ENCODE measurements at places on chromosomes 1 and 21.

DNA sequence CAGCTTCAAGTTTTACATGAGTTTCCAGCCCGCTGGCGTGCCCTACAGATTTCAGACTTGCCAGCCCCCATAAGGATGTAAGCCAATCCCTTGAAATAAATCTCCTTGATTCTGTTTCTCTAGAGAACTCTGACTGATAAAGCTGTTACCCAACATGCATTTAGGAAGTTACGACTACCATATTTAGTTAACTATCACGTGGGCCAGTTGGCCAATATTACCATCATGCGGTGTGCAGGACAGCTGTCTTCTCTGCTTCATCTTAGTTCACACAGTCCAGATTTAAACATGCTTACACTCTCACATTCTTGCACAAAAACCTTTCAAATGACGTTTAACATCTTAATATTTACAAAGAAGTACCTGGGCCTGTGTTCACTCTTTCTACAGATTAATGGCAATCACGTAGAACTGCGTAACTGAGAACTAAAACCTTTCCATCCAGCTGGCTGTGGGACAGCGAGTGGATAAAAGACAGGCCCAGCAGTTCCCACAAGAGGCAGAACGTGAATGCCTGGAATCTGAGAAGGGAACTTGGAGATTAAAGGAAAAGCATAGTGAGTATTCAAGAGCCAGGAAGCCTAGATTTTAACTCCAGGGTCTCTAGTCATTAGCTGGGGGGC, 20.8 kb downstream of the FAM177B start:
- no peak for DNase-seq

GRCh38 chr1:201753492-201753891, 75.5 kb upstream of the IPO9 start:
- no peak for DNase-seq

GRCh38 chr1:228882771-228883450, 147.6 kb downstream of the RHOU start:
- DNase-seq: peak; percentile 42

DNA sequence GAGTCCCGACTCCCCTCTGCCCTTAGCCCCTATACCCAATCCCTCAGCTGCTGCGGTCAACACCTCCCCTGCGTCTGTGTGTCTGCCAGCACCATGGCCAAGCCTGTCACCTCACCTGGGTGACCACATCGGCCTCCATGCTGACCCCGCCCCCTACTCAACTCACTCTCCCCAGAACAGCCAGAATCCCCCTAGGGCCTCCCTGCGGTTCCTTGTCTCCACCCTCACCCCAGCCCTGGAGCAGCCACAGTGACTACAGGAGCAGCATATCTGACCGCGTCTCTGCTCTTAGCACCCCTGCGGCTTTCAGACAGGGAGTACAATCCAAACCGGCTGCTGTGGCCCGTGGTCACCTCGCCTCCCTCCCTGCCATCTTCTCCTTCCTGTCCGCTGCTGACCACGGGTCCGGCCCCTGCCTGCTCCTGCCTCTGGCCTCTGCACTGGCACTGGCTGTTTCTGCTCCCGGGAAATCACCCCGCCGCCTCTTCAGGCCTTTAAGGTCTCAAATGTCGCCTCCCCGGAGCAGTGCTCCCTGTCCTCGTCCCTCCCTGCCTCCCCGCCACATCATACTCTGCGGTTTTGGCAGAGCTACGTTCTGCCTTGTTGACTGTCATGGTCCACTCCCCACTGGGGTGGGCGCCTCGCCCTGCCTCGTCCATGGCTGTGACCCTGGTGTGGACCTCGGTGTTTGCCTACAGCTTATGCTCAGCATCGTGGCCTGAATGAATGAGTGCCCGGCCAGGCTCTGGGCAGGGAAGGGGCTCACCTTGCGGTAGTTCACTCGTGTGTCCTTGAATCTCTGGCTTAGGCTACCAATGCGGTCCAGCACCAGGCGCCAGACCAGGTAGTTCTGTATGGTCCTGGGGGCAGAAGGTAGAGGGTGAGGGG, 11.1 kb downstream of the PRXL2B start:
- peak; percentile 51 for DNase-seq

DNA sequence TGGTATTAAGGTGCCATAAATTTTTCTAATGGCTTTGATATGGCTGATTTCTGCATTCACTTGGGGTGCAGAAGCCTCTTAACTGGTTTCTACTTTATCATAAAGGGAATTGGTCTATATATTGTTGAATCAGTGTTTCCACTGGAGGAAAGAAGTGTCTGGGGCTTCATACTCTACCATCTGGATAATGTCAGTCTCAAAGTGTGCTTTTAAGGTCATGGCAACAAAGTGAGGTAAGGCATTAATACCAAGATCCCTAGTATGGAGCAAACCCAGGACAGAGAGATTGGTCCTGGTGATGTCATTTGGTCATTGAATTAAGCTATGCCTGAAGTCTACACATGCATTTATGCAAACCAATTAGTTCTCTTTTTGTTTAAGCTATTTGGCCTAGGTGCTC, 309.9 kb downstream of the DUSP10 start:
- DNase-seq: no peak

DNA sequence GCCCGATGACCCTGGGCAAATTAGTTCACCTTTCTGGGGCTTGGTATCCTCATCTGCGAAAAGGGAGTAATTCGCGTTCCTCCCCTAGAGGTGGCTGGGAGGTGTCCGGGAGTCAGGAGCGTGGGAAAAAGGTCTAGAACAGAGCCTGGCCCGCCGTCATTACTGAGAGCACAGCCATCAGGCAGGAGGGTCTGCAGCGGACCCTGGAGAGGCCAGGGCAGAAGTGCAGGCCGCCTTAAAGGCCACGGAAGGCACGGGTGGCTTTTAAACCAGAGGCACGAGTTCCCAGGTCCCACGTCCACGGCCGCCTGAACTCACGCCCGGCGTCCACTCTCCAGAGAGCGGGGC, 850 bp downstream of the PANK4 start:
- DNase-seq: no peak

GRCh38 chr1:226655251-226656163, 83.6 kb downstream of the ITPKB start:
- no peak for DNase-seq

DNA sequence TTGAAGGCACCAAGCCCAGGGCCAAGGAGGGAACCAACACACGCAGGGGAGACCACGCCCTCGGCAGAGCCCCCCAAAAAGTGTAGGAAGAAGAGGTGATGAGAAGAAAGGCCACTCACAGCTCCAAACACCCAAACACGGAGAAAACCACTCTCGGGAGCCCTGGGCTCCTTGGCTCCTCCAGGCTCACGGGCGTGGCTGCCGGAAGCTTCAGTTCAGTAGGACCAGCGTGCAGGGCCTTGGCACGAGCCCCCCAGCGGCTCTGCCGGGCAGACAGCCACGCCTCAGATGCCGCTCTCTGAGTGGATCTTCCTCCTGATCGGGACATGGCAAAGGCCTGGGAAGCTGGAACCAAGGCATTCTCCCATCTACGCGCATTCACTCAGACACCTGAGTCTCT, 94.0 kb downstream of the NPHP4 start:
- no peak for DNase-seq

DNA sequence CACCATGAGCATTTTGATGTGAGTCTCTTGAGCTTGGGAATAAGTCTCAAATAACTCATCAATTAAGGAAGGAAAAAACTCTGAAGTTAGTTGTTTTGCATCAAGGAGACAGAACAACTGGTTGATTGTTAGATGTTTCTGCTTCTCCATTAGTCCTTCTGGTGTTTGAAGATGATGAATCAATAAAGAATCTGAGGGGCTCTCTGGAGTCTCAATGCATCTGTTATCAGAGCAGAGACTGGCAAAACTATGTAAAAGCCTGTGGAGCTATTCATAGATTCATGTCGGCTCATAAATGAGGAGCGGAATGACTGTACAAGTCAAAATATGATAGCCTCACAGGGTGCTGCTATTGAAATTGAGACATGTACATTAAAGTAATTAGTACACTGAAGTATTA, 73.3 kb upstream of the ZC3H11B start:
- DNase-seq: no peak

DNA sequence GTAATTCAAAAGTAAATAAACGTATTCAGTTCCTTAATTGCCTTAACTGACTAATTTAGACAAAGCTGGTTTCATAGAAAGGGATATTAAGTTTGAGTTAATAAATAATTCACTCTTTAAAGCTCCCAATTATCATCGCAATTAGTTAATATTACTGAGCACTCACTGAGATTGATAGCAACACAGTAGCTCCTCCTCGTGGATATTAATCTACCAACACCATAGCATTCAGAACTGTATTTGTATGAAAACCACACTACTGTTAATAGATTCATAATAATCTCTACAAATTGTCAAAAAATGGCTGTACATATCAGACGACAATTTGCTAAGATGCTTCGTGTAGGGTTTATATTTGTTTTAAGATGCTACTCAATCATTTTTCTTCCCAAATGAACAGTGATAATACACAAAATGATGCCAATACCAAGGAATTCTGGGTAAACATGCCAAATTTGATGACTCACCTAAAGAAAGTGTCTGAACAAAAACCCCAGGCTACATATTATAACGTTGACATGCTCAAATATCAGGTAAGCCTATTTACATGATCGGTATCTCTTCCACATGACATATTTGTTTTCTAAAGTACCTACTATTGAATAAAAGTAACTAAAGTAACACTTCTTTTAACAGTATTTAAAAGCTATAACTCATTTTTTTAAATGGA, 18.8 kb upstream of the DYNLT5 start:
- no peak for DNase-seq

- no peak for DNase-seq
Measured at GRCh38 chr1:115076384-115076915, 12.9 kb downstream of the TSPAN2 start.

DNA sequence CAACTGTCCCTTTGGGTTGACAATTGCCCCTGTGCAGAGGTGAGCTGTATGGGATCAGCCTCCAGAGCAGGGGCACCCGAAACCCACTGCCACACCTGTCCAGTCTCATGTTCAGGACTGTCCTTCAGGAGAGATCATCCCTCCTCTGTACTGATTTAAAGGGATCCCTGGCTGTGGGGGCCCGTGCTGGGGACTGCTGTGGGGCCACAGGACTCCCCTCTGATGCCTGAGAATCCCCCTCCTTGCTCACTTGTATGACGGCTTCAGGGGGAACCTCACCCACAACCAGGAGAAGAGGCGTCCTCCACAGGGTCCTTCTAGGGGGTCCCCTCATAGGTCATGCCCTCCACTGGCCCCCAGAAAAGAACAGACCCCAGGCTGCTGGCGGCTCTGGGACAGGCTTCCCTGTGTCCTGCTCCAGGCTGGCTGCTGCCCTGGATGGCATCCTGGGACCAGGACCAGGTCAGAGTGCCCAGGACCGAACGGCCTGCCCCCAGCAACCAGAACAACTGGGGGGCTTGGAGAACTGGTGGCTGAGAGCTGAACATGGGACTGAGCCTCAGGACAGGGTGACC, 77.5 kb upstream of the ACTRT2 start:
- no peak for DNase-seq

DNA sequence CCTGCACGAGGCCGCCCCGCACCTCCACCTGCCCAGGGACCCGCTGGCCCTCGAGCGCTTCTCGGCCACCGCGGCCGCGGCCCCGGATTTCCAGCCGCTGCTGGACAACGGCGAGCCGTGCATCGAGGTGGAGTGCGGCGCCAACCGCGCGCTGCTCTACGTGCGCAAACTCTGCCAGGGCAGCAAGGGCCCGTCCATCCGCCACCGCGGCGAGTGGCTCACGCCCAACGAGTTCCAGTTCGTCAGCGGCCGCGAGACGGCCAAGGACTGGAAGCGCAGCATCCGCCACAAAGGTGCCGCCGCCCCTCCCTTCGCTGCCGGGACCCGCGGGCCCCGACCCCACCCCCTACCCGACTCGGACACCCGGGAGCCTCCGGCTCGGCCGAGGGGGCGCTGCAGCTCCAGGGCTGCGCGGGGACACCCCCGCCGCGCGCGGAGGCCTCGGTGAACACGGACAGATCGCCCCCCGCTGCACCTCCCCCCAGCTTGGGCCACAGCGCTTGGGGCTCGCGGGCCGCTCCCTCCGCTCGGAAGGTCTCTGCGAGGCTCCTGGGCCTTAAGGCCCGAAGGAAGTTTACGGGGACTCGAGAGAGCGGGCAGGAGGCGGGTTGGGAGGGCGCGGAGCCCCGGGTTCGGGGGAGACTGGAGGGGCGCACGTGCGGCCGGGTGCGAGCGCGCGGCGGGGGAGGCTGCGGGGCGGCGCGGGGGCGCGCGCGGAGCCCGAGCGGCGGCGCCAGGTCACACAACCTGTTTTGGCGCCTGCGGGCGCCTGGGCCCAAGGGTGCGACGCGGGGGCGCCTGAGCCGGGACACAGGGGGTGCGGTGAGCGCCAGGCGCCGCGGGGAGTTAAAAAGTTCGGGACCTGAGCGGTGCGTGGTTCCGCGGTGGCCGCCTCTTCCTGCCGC, 1.2 kb downstream of the SAMD11 start:
- peak; percentile 80 for DNase-seq

GRCh38 chr1:172088256-172088655, 247.0 kb downstream of the DNM3 start:
- no peak for DNase-seq

GRCh38 chr1:244150665-244151064, 99.6 kb downstream of the ZBTB18 start:
- no peak for DNase-seq

GRCh38 chr21:38819051-38819718, 13.5 kb downstream of the ETS2 start:
- DNase-seq: no peak

GRCh38 chr1:35923791-35924221, 7.1 kb upstream of the AGO3 start:
- no peak for DNase-seq

DNA sequence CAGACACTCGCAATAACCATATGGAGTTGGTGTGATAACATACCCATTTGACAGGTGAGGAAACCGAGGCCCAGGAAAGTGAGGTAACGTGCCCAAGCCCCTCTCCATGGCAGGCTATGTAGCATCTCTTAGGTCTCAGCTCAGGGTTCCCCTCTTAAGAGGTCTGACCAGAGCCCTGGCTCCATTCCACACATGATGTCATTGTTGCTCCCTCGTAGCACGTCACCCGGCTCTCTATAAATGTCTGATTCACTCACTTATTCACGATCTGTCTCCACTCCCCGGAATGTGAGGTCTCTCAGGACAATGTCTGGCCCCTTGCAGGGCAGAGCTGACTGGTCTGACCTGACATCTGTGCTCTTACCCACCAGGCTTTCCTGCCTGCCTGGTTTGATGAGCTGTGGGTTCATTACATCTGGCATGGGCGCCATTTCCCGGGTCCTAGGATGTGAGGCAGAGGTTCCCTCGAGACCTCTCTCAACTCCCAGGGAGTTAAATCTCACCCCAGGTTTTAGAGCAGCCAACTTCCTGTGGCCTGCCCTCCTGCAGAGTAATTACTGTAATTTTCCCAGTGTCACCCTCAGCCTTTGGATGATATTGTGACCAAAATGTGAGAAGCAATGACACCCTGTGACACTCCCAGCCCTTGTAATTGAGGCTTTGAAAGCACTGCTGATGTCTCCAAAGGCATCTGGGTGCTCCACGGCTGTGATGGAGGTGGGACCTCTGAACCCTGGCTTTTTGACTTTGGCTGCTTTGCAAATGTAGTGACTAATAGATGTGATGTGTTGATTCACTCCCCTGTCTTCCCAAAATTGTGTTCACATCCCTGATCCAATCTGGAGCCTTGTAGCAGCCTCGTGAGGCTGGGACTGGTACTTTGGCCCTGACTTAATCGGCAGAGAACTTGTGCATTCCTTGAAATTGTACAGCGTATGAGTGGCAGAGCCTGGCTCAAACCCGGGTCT, 10.6 kb downstream of the ACTL8 start:
- DNase-seq: no peak

GRCh38 chr21:24938573-24938972, 668.7 kb downstream of the MRPL39 start:
- no peak for DNase-seq
